NCI-H187 (cell line): ENCODE measurements at places on chromosomes 13 and 19.

DNA sequence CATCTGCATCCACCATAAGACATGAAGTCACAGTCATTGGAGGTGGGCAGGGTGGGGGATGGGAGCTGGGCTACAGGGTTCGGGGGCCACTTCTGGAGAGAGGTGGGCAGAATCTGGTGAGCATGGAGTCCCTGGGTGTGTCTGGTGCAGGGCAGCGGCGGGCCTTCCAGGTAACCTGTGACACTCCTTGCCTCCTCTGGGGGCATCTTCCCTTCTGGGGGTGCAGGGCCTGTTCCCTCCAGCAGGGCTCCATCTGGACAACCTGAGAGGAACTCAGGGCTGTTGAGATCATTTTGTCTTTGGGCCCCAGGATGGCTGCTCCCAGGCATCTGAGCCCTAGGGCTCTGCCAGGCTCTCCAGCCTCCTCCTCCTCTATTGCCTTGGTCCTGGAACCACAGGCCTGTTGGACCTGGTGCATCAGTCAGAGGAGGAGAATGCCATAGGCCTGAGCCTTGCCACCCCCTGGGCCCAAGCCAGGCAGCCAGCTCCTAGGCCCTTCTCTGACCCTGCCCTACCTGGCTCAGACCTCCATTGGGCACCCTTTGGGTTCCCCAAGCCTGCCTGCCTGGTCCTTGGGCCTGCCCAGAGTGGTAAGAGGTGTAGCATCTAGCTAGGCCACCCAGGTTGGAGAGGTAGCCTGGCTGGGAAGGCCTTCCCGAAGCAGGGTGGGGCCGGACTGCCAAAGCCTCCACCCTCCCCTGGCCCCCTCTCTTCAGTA, 13.4 kb downstream of the LYL1 start:
- no peak for DNase-seq

GRCh38 chr19:19185853-19186740, 5.9 kb downstream of the BORCS8 start:
- DNase-seq, result no peak

- DNase-seq, result no peak
These were observed 782.0 kb downstream of the SLITRK1 start for GRCh38 chr13:83100237-83100636.

DNA sequence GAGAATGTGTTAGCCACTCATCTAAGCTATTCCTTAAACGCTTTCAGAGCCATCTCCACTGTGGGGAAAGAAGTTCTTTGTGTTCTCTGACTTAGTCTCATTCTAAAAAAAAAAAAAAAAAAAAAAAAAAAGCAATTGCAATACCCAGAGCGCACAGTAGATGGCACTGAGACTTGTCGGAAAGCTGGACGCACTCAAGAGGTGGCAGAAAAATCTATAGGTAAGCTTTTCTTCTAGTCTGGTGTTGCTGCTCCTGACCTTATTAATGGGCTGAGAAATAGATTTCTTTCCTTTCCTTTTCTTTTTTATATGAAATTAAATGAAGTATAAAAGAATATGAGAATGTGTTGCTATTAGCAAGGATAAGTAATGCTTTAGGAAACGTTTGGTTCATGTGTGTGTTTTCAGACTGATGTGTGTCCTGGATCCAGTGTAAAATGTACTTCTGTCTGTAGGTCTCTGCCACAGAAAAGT, 4.7 kb upstream of the GJB2 start:
- DNase-seq, result no peak

- no peak for DNase-seq
These were observed 12.8 kb downstream of the CASP14 start for GRCh38 chr19:15062036-15062435.

DNA sequence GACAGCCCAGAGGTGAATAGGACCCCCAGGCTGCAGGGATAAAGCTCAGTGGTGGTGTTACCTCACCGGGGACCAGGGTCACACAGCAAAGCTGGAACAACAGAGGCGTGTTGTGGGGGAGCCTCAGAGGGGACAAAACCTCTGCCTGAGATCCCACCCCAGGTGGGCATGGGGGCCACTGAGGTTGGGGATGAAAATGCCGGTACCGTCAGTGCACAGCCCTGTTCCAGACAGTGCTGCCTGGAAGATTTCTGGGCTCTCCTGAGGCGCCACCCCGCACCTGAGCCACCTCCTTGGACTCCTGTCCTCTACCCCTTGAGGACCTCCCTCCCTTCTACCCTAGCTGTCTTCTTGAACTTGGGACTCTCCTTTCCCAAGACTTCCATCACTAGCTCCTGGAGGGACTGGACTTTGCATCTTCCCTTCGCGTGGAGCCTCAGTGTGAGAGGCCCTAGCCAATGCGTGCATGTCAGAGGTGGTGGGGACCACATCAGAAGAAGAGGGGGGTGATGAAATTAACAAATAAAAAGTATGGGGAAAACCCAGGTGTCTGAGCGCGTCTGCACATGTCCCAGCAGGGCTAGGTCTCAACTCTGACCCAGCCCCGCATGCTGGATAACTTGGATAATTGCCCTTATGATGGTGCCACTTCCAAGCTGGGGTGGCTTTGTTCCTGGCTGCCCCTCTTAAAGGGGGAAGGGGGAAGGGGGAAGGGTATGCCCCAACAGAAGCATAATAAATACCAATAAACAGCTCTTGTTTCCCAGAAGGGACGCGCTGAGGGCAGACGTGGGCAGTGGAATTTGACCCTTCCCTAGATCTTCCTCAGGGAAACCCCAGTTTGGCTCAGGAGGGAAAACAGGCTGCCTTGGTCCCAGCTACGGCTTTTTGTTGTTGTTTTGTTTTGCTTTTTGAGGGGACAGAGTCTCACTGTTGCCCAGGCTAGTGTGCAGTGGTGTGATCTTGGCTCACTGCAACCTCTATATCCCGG, 11.6 kb downstream of the CNFN start:
- DNase-seq, result no peak

- no peak for DNase-seq
These were observed 4.2 kb upstream of the PDX1 start for GRCh38 chr13:27915301-27916207.
